ENCODE measurements at places on chromosomes 4 and X.
A peak's percentile ranks its signal among the peaks of the same experiment; 100 is the strongest.

- DNase-seq, result no peak
- no peaks in the 10 kb centered on the region for H3K36me3 ChIP-seq
- no peaks in the 10 kb centered on the region for H3K27me3 ChIP-seq
- no peaks in the 10 kb centered on the region for H3K4me1 ChIP-seq
These were observed 35.8 kb upstream of the USP46 start for GRCh38 chr4:52694936-52695335.

GRCh38 chr4:134365852-134366251 is 164.3 kb upstream of the PABPC4L start:
- H3K4me3 ChIP-seq, result no peak overlapping the region
- peak overlapping the region; percentile 8 for H3K27ac ChIP-seq
- H3K36me3 ChIP-seq, result no peaks in the 10 kb centered on the region
- H3K27me3 ChIP-seq, result no peaks in the 10 kb centered on the region
- DNase-seq, result peak; percentile 50

DNA sequence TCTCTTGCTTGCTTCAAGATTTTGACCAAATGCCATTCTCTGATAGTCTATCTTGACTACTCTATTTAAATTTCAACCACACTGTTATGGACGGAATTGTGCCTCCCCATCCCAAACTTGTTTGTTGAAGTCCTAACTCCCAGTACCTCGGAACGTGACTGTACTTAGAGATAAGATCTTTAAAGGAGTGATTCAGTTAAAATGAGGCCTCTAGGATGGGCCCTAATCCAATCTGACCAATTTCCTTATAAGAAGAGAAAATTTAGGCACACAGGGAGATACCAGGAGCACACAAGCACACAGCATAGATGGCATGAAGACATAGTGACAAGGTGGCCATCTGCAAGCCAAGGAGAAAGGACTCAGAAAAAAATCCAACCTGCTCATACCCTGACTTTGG is 269.9 kb downstream of the KCNIP4 start:
- H3K4me3 ChIP-seq, result no peak overlapping the region
- H3K27me3 ChIP-seq, result no peaks in the 10 kb centered on the region
- no peaks in the 10 kb centered on the region for H3K4me1 ChIP-seq
- no peak overlapping the region for H3K27ac ChIP-seq
- DNase-seq, result no peak
- H3K36me3 ChIP-seq, result no peaks in the 10 kb centered on the region

GRCh38 chrX:45850197-45850774 is 649.6 kb upstream of the DIPK2B start:
- peak overlapping the region; percentile 95 for H3K4me3 ChIP-seq
- H3K27ac ChIP-seq, result peak overlapping the region; percentile 75
- peaks cover 17% of the 10 kb centered on the region for H3K4me1 ChIP-seq
- H3K36me3 ChIP-seq, result peaks cover 7% of the 10 kb centered on the region
- no peaks in the 10 kb centered on the region for H3K27me3 ChIP-seq
- DNase-seq, result peak; percentile 18

GRCh38 chr4:87838890-87839591 is 6.3 kb downstream of the MEPE start:
- no peak overlapping the region for H3K4me3 ChIP-seq
- H3K27me3 ChIP-seq, result no peaks in the 10 kb centered on the region
- no peaks in the 10 kb centered on the region for H3K36me3 ChIP-seq
- peak; percentile 5 for DNase-seq
- H3K4me1 ChIP-seq, result peaks cover 10% of the 10 kb centered on the region

DNA sequence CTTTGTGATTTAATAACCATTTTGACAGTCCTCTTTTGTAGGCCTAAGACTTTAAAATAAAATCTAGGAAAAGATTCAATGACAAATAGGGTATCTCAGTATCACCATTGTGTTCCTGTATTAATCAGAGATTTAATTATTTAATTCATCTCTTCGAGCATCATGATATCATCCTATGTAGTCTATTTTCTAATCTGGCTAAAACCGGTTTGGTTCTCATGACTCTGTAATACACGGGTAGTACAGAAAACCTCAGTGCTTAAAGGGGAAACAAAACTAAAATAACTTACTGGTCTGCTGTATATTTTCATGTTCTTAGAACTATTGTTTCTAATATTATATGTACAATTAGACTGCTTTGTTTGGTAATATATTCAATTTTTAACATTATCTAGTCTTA is 23.7 kb upstream of the FBXW7 start:
- DNase-seq, result no peak
- H3K36me3 ChIP-seq, result no peaks in the 10 kb centered on the region
- no peaks in the 10 kb centered on the region for H3K4me1 ChIP-seq
- no peaks in the 10 kb centered on the region for H3K27me3 ChIP-seq
- H3K27ac ChIP-seq, result no peak overlapping the region

DNA sequence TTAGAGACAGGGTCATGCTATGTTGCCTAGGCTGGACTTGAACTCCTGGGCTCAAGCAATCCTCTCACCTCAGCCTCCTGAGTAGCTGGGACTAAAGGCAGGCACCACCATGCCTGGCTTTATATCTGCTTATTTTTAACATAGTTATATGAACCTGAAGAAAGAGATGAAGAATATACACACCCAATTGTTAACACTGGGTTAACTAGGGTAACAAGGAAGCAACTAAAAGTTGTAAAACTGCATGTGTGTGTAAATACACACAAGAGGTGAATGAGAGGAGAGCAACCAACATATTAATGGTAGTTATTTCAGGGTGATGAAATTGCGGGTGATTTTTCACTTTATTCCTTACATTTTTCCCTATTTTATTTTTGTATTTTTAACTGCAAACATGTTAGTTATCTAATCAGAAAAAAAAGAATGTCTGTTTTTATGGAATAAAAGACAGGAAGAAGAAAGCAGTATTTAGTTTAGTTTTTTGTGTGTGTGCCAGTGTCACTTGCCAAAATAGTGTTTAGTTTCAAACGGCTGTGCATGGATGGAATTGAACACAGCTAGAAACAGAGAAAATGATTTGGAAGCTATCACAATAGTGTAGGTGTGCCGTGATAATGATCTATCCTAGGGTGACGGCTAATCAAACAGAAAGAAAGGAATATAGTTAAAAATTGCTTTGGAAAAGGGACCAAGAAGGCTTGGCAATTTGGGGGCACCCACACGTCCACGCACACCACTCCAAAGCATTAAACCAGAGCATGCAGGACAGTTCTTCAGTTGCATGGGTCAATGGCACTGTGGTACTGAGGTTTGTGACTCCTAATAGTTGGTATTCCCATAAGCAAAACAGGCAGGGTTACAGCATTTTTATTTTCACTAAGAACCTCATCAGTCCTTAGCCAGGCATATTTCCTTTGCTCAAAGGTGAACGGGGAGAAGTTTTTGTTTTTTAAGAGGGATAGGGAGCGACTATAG is 89.1 kb upstream of the KLHL13 start:
- no peak for DNase-seq
- H3K36me3 ChIP-seq, result no peaks in the 10 kb centered on the region
- no peak overlapping the region for H3K27ac ChIP-seq
- no peak overlapping the region for H3K4me3 ChIP-seq
- H3K27me3 ChIP-seq, result no peaks in the 10 kb centered on the region
- no peaks in the 10 kb centered on the region for H3K4me1 ChIP-seq

DNA sequence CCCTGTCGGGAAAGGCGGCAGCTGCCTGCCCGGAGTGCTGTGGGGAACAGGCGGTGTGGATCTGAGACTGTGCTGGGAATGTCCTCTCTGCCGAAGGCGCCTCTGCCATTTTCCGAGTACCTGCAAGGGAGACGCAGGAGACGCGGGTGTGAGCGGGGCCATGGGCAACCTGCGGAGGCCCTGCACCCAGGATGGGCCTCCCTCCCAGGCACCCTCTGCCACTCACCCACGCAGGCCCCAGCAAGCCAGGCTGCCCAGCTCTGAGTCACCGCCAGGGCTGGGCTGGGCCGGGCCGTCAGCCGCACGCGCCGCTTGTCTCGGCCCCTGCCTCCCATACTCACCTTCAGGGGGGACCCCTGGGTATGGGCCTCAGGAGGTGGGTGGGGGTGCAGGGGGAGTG is 3.5 kb upstream of the FGFR3 start:
- no peak for DNase-seq
- no peaks in the 10 kb centered on the region for H3K4me1 ChIP-seq
- peaks cover 10% of the 10 kb centered on the region for H3K27me3 ChIP-seq
- no peak overlapping the region for H3K4me3 ChIP-seq
- no peaks in the 10 kb centered on the region for H3K36me3 ChIP-seq

GRCh38 chr4:110195561-110196205 is 2.7 kb downstream of the ELOVL6 start:
- H3K4me1 ChIP-seq, result peaks cover 19% of the 10 kb centered on the region
- no peaks in the 10 kb centered on the region for H3K27me3 ChIP-seq
- H3K36me3 ChIP-seq, result no peaks in the 10 kb centered on the region
- H3K4me3 ChIP-seq, result peak overlapping the region; percentile 88
- H3K27ac ChIP-seq, result peak overlapping the region; percentile 69

DNA sequence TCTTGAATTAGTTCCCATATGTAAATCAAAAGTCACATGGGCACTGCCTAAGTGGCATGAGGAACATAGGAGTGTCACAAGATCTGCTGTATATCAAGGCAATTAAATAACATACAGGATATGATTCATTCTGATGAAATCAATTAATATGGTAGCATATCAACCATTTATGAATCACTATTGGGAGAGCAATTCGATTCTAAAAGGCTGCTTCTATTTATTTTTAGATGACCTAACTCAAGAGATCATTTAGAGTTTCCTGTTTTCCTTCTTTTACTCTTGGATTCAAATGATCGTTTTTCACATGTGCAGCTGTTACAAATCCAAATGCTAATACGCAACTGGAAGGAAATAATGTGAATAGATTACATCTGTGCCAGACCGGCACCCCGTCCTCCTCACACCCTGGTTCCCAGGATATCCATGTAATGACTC is 81.9 kb downstream of the HCCS start:
- DNase-seq, result peak; percentile 6
- no peak overlapping the region for H3K4me3 ChIP-seq
- H3K27ac ChIP-seq, result no peak overlapping the region

- H3K4me3 ChIP-seq, result no peak overlapping the region
- DNase-seq, result no peak
- no peak overlapping the region for H3K27ac ChIP-seq
- H3K36me3 ChIP-seq, result no peaks in the 10 kb centered on the region
These were observed 306.2 kb upstream of the SLIT2 start for GRCh38 chr4:19945501-19945900.

DNA sequence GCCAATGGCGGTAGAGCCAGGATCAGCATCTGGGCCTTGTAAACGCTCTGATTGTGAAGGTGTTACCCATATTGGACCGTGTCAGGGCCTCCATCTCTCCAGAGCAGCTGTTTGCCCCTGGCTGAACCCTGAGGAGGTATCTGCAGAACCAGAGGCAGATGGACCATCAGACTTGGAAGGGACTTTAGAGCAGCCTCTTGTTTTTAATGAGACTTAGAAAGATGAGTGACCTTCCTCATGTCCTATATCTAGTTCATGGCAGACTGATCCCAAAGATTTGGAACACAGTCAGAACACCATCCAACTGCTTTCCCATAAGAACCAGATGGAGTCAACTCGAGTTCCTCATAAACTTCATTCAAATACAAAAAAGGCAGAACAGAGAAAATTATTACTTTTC is 135.1 kb upstream of the MSX1 start:
- no peaks in the 10 kb centered on the region for H3K27me3 ChIP-seq
- no peak for DNase-seq
- no peaks in the 10 kb centered on the region for H3K4me1 ChIP-seq
- no peaks in the 10 kb centered on the region for H3K36me3 ChIP-seq
- no peak overlapping the region for H3K4me3 ChIP-seq

- H3K36me3 ChIP-seq, result no peaks in the 10 kb centered on the region
- H3K27ac ChIP-seq, result peak overlapping the region; percentile 81
- peaks cover 8% of the 10 kb centered on the region for H3K4me1 ChIP-seq
- H3K27me3 ChIP-seq, result no peaks in the 10 kb centered on the region
These were observed 860.9 kb upstream of the LCORL start for GRCh38 chr4:18882468-18882867.

GRCh38 chrX:115630204-115630603 is 69.2 kb downstream of the PLS3 start:
- peak overlapping the region; percentile 12 for H3K27ac ChIP-seq
- peaks cover 28% of the 10 kb centered on the region for H3K36me3 ChIP-seq
- DNase-seq, result peak; percentile 29
- H3K4me3 ChIP-seq, result no peak overlapping the region
- peaks cover 14% of the 10 kb centered on the region for H3K4me1 ChIP-seq
- no peaks in the 10 kb centered on the region for H3K27me3 ChIP-seq

DNA sequence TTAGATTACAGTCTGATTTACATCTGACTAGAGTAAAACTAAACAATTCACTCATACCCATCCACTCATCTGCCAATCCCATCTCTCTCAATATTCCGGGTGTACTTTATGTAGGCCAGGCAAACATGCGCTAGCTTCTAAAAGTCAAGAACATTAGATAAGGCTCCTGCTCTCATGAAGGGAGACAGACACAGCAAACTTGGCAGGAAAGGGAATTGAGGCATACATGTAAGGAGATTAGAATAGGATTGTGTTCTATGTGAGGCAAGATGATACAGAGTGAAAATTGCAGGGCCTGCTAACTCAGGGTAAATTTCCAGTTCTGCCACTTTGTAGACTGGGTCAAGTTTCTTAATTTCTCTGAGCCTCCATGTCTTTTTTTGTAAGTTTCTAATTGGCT is 135.8 kb downstream of the CDS1 start:
- H3K27ac ChIP-seq, result no peak overlapping the region
- no peaks in the 10 kb centered on the region for H3K4me1 ChIP-seq
- DNase-seq, result no peak
- H3K4me3 ChIP-seq, result no peak overlapping the region
- H3K27me3 ChIP-seq, result no peaks in the 10 kb centered on the region
- peaks cover 20% of the 10 kb centered on the region for H3K36me3 ChIP-seq

GRCh38 chrX:40439625-40440532 is 140.9 kb upstream of the ATP6AP2 start:
- no peaks in the 10 kb centered on the region for H3K36me3 ChIP-seq
- peaks cover 3% of the 10 kb centered on the region for H3K4me1 ChIP-seq
- no peaks in the 10 kb centered on the region for H3K27me3 ChIP-seq
- DNase-seq, result no peak
- no peak overlapping the region for H3K27ac ChIP-seq

GRCh38 chrX:119942831-119943184 is 743 bp downstream of the NKAP start:
- no peaks in the 10 kb centered on the region for H3K27me3 ChIP-seq
- no peaks in the 10 kb centered on the region for H3K36me3 ChIP-seq
- peak overlapping the region; percentile 85 for H3K27ac ChIP-seq
- peaks cover 8% of the 10 kb centered on the region for H3K4me1 ChIP-seq
- peak; percentile 3 for DNase-seq

GRCh38 chr4:57068237-57068981 is 41.8 kb downstream of the IGFBP7 start:
- DNase-seq, result no peak
- H3K27ac ChIP-seq, result peak overlapping the region; percentile 52
- no peak overlapping the region for H3K4me3 ChIP-seq
- H3K4me1 ChIP-seq, result peaks cover 53% of the 10 kb centered on the region
- peaks cover 4% of the 10 kb centered on the region for H3K36me3 ChIP-seq

- H3K27ac ChIP-seq, result no peak overlapping the region
- H3K4me3 ChIP-seq, result no peak overlapping the region
- no peaks in the 10 kb centered on the region for H3K27me3 ChIP-seq
- H3K36me3 ChIP-seq, result no peaks in the 10 kb centered on the region
- no peaks in the 10 kb centered on the region for H3K4me1 ChIP-seq
These were observed 241.1 kb upstream of the PPP1R2C start for GRCh38 chrX:43019021-43019420.

- H3K4me1 ChIP-seq, result peaks cover 13% of the 10 kb centered on the region
- no peak overlapping the region for H3K4me3 ChIP-seq
- H3K27ac ChIP-seq, result no peak overlapping the region
- no peak for DNase-seq
- no peaks in the 10 kb centered on the region for H3K27me3 ChIP-seq
These were observed 374.8 kb downstream of the PDGFC start for GRCh38 chr4:156596706-156597329.

GRCh38 chrX:31291131-31291530 is 219.3 kb upstream of the FTHL17 start:
- DNase-seq, result peak; percentile 22
- H3K4me1 ChIP-seq, result no peaks in the 10 kb centered on the region
- H3K4me3 ChIP-seq, result no peak overlapping the region
- no peaks in the 10 kb centered on the region for H3K27me3 ChIP-seq
- H3K27ac ChIP-seq, result no peak overlapping the region

Measured in astrocyte (in vitro differentiated cells and primary cell).